Stimulated activated CD4-positive, alpha-beta T cell treated with anti-CD3 and anti-CD28 coated beads, Interleukin-4, amount 100 ng/mL, for 1 hour (primary cell): ENCODE measurements at places on chromosomes 7 and 10.

DNA sequence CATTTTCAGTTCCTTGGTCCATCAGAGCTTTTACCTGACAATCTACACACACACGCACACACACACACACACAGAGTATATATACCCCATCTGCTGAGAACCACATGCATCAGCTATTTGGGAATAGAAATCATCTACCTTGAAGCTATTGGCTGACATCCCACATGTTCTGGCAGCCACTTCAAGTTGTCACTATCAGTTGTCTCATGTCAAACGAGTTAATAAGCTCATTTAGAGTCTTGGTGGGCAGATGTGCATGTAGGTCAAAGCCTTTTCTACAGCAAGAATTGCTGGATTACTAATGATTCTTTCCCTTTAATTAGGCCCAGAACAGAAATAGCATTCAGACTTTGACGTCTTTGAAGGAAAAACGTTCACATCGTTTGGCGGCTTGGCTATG lies 36.8 kb downstream of the COL28A1 start:
- no peak for DNase-seq

GRCh38 chr7:495326-495725 lies 24.3 kb downstream of the PDGFA start:
- no peak for DNase-seq

GRCh38 chr10:99285881-99286280 lies 43.3 kb upstream of the CNNM1 start:
- DNase-seq: no peak

DNA sequence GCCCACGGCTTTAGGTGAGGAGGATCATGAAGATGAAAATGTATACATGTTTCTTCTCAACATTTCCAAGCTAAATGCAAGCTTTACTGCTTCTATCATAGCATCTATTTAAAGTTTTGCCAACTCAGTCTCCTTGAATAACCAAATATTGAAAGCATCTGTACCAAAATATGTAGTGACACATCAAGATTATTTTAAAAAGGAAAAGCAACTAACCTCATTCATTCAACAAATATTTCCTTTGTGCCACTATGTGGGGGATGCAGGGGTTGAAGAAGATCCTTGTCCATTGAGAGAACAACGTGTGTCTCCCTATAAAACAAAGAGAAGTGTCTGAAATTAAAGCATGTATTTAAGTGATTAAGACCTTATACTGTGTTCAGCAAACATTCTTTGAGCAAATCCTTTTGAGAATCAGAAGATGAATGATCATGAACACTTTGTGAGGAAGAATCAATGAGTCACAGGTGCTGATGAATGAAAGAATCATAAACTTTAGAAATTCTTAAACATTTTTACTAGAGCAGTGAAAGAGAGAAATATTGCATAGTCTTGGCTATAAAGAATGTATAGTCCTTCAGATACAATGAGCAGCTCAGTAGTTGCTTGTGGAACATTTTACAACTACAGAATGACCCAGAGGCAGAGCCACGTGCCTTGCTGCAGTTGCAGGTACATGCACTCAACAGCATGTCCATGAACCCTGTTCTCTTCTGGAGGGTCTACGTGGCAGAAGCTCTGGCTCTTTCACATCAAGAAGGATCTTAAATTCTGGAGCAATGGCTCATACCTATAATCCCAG lies 13.9 kb downstream of the TAS2R60 start:
- DNase-seq: no peak

DNA sequence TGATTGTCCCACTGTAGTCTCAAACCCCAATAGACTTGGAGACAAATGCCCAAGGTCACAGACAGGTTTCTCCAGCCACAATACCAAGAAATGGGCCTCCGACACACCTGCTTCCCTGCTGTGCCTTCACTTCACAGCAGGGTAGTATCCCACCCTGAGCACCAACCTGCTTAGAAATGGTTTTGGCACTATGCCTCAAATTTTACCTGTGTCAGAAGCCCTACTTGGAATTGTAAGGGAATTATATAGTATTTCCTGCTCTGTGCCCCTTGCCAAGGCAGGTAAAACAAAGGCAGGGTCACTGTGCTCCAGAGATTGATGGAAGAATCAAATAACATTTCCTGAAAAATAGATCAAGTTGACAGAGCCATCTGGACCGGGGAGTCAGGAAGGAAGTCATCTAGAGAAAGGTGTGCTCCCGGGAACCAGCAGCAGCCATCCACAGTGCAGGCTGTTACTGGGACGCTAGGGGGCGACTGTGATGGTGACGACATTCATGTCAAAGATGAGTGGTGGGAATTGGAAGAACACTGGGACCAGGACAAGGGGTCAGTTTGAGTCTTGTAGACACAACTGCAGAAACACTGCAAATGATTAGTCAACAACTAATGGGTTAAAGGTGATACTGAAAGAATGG lies 117.8 kb upstream of the AKR1E2 start:
- DNase-seq: peak; percentile 8

DNA sequence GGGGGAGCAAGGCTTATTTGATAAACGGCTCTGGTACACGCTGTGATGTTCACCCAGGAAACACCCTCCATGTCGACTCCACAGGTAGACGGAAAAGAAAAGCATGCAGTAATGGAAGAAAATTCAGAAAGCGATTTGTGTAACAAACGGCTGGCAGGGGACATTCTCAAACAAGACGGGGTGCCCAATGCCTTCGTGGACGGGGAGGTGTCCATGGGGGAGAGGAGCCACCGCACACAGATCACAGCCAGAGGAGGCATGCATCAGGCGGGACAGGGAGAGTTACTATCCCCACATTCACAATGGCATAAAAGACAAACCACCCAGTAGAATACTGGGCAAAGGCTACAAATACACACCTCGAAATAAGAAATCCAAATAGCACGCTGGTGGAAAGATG lies 20.1 kb downstream of the CNPY1 start:
- no peak for DNase-seq

GRCh38 chr10:31034098-31034909 lies 2.6 kb upstream of the ZNF438 start:
- no peak for DNase-seq
